ENCODE measurements at places on chromosomes 12 and 14. TPM values are rescaled to one million over a fixed set of nuclear protein-coding genes. Genes with fewer than 3 reads are reported as not detected.

- DNase-seq, result no peak
Observed at GRCh38 chr12:72485017-72485701, 213.0 kb downstream of the TRHDE start.

- no peak for DNase-seq
Observed at GRCh38 chr12:110176745-110177144, 52.6 kb downstream of the IFT81 start.

The CLEC4D gene
- total RNA-seq, result under 0.01 TPM

The NKX2-1 gene
- not detected for total RNA-seq

GRCh38 chr14:77151245-77151644, 9.7 kb upstream of the ZDHHC22 start:
- peak; percentile 49 for DNase-seq
